ENCODE measurements at places on chromosomes 11 and 22. TPM values are rescaled to one million over a fixed set of nuclear protein-coding genes. Genes with fewer than 3 reads are reported as not detected.
A peak's percentile ranks its signal among the peaks of the same experiment; 100 is the strongest.

The SMIM38 gene
- total RNA-seq: 1.8 TPM

GRCh38 chr11:121767433-121767832 is 314.7 kb upstream of the SORL1-AS1 start:
- H3K4me1 ChIP-seq: no peaks in the 10 kb centered on the region
- H3K36me3 ChIP-seq: no peaks in the 10 kb centered on the region
- no peaks in the 10 kb centered on the region for H3K27me3 ChIP-seq

The TRIM49 gene
- not detected for total RNA-seq

DNA sequence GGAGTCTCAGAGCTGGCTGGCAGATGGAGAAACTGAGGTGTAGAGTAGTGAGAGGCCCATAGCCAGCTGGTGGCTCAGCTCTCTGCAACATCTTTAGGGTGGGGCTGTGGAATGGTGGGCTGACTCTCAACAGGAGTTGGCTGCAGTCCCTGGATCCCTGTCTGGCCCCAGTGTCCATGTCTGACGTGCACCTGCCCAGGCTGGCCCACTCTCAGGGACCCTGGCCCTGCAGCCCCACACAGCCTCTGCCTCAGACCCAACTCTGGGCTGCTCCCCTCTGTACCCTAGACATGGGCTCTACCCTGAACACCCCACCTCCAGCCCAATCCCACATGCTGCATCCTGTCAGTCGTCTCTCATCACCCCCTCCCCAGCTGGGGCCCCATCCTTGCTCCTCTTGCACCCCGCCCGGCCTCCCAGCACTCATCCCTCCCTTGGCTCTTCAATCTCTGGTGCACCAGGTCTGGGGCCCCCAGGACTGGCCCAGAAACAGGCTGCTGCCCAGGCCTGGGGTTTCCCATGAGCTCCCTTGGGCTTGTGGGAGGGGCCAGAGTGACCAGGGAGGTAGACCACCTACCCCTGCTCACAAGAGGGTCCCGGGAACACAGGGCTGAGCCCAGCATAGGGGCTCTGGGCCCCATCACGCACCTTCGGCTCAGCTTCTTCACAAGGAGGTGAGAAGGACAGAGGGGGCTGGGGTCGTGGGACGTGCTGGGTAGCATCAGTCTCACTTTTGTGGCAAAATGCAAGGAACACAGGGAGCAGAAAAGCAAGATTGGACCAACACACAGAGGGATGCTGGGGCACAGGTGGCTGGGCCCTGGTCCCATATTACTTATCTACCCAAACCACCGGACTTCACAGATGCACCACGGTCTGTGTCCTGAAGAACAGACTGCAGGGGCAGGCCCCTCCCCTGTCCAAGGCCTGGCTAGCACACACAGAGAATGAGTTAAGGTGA is 31.5 kb downstream of the ARVCF start:
- H3K36me3 ChIP-seq: no peaks in the 10 kb centered on the region
- H3K4me3 ChIP-seq: no peak overlapping the region
- no peaks in the 10 kb centered on the region for H3K4me1 ChIP-seq
- H3K27ac ChIP-seq: no peak overlapping the region

DNA sequence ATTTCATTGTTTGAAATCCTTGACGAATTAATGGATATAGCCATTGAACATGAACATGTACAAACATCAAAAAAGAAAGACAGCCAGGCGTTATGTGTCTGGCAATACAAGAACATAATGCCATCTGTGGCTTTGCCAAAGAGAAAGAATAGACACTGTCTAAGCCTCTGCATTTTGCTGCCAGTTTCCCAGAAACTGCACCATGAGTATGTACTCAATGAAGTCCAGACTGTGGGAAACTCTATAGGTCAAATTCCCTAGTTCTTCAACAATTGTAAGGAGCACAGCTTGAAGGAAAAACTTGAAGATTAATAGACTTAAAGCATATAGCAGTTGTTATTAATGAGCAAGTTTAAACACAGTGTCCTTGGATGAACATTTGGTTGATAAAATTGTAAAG is 71.3 kb downstream of the BBOX1 start:
- H3K36me3 ChIP-seq: no peaks in the 10 kb centered on the region
- no peaks in the 10 kb centered on the region for H3K27me3 ChIP-seq
- DNase-seq: no peak
- no peaks in the 10 kb centered on the region for H3K4me1 ChIP-seq

The MIAT gene
- total RNA-seq: 52.3 TPM

GRCh38 chr22:40377931-40378330 is 7.5 kb downstream of the SGSM3 start:
- DNase-seq: no peak
- H3K27ac ChIP-seq: no peak overlapping the region
- H3K27me3 ChIP-seq: no peaks in the 10 kb centered on the region
- H3K4me1 ChIP-seq: peaks cover 15% of the 10 kb centered on the region

DNA sequence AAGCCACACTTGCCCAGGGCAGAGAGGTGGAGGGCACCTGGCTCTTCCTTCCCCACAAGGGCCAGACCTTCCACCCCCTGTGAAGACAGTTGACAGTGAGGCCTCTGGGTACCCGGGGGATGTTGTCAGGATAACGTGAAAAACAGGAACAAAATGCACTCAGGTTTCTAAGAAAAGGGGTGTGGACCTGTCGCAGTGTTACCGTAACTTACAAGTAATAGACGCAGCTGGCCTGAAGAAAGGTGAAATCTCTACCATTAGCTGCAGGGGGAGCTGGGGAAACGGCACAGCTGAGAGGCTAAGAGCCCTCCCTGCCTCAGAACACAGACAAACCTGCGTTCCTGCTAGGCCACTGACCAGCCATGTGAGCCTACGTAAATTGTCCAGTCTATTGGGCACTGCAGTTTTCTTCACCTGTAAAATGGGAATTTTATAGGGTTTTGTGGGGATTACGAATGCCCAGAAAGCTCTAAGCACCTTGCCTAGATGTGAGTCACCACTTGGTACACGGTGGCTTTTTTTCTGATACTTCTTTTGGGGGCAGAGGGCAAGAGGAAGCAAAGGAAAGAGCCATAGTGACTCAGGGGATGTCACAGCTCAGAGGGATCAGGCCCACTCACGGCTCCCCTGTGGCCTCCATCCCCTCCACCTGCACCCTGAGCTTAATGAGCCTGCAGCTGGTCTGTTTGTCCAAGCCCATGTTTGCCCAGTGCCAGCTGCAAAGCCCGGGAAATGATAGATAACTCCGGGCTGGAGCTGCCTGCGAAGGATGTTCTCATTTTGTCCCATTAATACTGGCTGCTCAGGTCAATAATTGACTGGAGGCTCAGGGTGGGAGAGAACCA is 18.4 kb upstream of the CABP7 start:
- H3K27ac ChIP-seq: no peak overlapping the region
- DNase-seq: peak; percentile 32
- peaks cover 4% of the 10 kb centered on the region for H3K27me3 ChIP-seq
- H3K36me3 ChIP-seq: no peaks in the 10 kb centered on the region

GRCh38 chr11:92219476-92219875 is 5.1 kb upstream of the FAT3 start:
- H3K4me3 ChIP-seq: no peak overlapping the region
- no peak for DNase-seq
- H3K36me3 ChIP-seq: no peaks in the 10 kb centered on the region
- peaks cover 20% of the 10 kb centered on the region for H3K27me3 ChIP-seq
- no peak overlapping the region for H3K27ac ChIP-seq
- peaks cover 4% of the 10 kb centered on the region for H3K4me1 ChIP-seq

- peaks cover 4% of the 10 kb centered on the region for H3K4me1 ChIP-seq
- no peak for DNase-seq
- H3K27me3 ChIP-seq: peaks cover 15% of the 10 kb centered on the region
Observed at GRCh38 chr22:33024626-33025025, 33.6 kb downstream of the SYN3 start.

DNA sequence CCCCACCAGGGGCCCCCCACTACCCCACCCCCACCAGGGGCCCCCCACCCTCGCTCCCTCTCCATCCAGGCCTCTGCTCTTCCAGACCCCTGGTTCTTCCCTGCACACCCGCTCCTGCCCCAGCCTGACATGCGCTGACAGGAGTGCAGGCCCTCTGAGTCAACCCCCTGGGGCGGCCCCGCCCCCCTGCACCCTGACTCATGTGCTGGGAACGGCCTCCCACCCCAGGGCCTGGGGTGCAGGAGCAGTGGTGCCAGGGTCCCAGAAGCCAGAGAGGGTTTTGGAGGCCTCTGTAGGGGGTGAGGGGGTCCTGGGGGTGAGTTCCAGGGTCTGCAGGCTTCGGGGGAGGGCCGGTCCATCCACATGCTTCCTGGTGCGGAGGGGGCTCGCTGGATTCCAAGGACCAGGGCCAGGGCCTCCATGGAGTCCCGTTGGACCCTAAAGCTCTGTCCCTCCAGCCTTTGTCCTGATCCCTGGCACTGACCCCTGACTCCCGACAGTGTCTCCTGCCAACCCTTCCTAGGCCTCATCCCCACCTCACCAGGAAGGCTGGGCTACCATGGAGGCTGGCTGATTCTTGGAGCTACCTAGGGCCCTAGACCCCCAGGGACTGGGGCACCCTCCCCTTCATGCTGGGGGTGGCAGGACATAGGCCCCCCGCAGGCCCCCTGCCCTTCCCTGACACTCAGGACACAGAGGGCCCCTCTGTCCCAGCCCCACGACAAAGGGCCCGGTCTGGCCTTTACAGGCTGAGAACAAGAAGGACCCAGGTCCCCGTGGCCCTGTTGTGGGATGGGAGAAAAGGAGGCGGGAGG is 583 bp upstream of the PKP3 start:
- H3K4me3 ChIP-seq: no peak overlapping the region
- H3K27ac ChIP-seq: no peak overlapping the region
- no peaks in the 10 kb centered on the region for H3K4me1 ChIP-seq
- H3K36me3 ChIP-seq: no peaks in the 10 kb centered on the region
- DNase-seq: no peak

- peak overlapping the region; percentile 36 for H3K27ac ChIP-seq
- peaks cover 60% of the 10 kb centered on the region for H3K36me3 ChIP-seq
- peaks cover 83% of the 10 kb centered on the region for H3K4me1 ChIP-seq
- no peak for DNase-seq
- no peak overlapping the region for H3K4me3 ChIP-seq
- no peaks in the 10 kb centered on the region for H3K27me3 ChIP-seq
Observed at GRCh38 chr11:102436976-102437375, 15.6 kb downstream of the TMEM123 start.

DNA sequence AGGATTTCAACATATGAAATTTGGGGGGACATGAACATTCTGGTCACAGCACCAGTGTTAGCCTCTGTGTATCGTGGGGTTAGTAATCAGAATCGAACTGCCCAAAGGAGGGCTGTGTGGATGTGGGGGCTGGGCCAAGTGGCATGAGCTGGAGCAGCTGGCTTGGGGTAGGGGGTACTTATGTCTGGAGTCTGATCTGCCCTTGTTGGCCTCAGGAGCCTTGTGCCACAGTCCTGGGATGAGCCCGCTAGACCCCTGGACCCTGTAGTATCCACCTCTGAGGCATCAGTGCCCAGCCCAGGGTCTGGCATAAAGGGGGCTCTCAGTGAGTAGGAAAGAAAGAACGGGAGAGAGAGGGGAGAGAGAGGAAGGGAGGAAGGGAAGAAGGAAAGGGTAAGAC is 67.3 kb downstream of the LRRC32 start:
- no peaks in the 10 kb centered on the region for H3K36me3 ChIP-seq
- no peak overlapping the region for H3K27ac ChIP-seq
- no peaks in the 10 kb centered on the region for H3K27me3 ChIP-seq
- peaks cover 3% of the 10 kb centered on the region for H3K4me1 ChIP-seq
- no peak for DNase-seq
- H3K4me3 ChIP-seq: no peak overlapping the region

The MS4A7 gene
- total RNA-seq: not detected

DNA sequence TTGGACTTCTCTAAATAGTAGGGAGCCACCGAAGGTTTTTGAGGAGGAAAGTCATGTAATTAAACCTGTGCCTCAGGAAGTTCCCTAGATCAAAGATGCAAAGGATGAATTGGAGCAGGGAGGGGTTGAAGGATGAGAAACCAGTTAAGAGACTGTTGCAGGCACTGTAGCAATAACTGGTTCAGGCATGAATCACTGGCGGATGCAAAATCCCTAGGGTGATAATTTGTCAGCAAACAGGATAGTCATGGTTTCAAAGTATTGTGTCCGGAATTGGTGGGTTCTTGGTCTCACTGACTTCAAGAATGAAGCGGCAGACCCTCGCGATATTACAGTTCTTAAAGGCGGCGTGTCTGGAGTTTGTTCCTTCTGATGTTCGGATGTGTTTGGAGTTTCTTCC is 19.9 kb downstream of the TRIOBP start:
- H3K4me3 ChIP-seq: no peak overlapping the region
- H3K27ac ChIP-seq: no peak overlapping the region
- no peaks in the 10 kb centered on the region for H3K27me3 ChIP-seq

DNA sequence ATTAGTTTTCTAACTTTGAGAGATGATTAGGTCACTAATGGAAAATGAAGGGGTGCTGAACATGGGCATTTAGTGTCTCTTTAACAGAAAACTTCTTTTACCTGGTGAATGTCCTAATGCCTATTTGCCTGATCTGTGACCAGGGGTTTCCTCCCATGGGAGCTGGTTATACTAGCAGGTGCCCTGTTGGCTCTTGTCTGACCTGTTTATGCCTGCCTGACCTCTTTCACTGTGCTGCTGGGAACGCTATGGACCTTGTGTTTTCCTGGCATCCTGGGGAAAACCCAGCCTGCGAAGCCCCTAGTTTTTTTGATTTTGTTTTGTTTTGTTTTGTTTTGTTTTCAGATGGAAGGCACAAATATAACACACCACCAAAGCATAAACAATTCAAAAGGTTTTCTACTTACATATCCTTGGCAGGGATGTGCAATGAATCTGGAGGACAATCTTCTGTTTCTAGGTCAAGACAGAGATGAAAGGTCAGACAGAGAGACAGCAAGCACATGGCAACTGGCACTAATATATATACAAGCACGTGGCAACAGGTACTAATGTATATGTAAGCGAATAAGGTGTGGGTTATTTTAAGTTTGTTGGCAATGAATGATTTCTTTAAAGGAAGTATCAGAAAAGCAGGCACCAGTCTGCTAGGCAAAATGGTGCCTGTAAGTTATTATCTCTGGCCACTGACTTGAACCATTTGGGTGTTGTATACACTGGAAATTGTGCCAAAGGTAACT is 390.2 kb downstream of the LUZP2 start:
- H3K4me3 ChIP-seq: no peak overlapping the region
- no peaks in the 10 kb centered on the region for H3K27me3 ChIP-seq
- no peak for DNase-seq
- no peaks in the 10 kb centered on the region for H3K36me3 ChIP-seq

- peaks cover 4% of the 10 kb centered on the region for H3K36me3 ChIP-seq
- no peak overlapping the region for H3K27ac ChIP-seq
- H3K27me3 ChIP-seq: no peaks in the 10 kb centered on the region
- no peak for DNase-seq
- H3K4me3 ChIP-seq: no peak overlapping the region
Observed at GRCh38 chr22:47100646-47101200, 338.3 kb downstream of the TBC1D22A start.

GRCh38 chr11:119974467-119974866 is 163.4 kb downstream of the TRIM29 start:
- H3K4me3 ChIP-seq: no peak overlapping the region
- no peaks in the 10 kb centered on the region for H3K4me1 ChIP-seq
- H3K27ac ChIP-seq: no peak overlapping the region
- DNase-seq: no peak
- peaks cover 8% of the 10 kb centered on the region for H3K27me3 ChIP-seq
- H3K36me3 ChIP-seq: no peaks in the 10 kb centered on the region

GRCh38 chr11:68213135-68213515 is at the start of gene KMT5B:
KMT5B (minus strand) TSS chr11:68213296; CDS start chr11:68190076, 23,220 bp downstream.
- H3K27me3 ChIP-seq: peaks cover 6% of the 10 kb centered on the region
- H3K36me3 ChIP-seq: peaks cover 2% of the 10 kb centered on the region
- H3K4me1 ChIP-seq: peaks cover 47% of the 10 kb centered on the region
- H3K4me3 ChIP-seq: peak within 1 kb of the TSS; percentile 84
- no peak for DNase-seq
- peak within 1 kb of the TSS; percentile 83 for H3K27ac ChIP-seq
